ENCODE measurements at places on chromosomes 2 and 18.

GRCh38 chr18:3603421-3604234 lies 153.7 kb downstream of the TGIF1 start:
- no peak for DNase-seq

- no peak for DNase-seq
Measured at GRCh38 chr2:10001586-10001985, 41.8 kb upstream of the KLF11 start.

DNA sequence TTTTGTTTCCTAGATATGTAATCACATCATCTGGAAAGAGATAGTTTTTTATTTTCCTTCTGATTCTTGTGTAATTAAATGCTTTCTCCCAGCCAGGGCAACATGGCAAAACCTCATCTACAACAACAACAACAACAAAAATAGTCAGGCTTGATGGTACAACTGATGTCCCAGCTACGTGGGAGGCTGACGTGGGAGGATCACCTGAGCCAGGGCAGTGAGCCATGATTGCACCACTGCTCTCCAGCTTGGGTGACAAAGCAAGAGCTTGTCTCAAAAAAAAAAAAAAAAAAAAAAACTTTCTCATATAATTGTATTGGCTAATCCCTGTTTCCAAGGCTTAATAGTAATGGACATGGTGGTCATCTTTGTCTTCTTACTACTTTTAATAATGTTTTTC lies 26.4 kb upstream of the PGAP1 start:
- no peak for DNase-seq

GRCh38 chr2:161415987-161416707 lies at the start of gene TBR1:
Gene TBR1, plus strand, starts transcription at chr2:161416297. Its CDS starts 114 bp downstream, at chr2:161416411.
- no peak for DNase-seq

DNA sequence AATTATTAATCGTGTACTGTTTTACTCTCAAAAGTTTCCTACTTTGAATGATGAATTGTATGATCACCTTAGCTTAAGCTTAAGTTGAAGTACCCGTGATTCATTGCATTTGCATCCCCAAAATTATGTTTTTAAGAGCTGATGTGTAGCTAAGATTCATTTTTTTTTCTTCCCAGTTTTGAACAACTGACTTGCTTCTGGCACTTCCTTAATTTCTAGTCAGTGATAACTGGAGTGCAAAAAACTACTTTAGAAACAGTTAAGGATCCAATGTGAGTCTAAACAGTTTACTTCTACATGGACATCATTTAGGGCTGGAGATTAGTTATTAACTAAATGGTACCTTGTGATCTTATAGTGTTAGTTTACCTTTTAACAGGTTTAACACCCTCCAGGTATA lies 124.0 kb upstream of the CAVIN2 start:
- no peak for DNase-seq

- DNase-seq = no peak
Measured at GRCh38 chr2:11534071-11534745, 363 bp downstream of the GREB1 start.

- no peak for DNase-seq
Measured at GRCh38 chr2:31312898-31313297, 78.9 kb downstream of the EHD3 start.

- DNase-seq = no peak
Measured at GRCh38 chr18:41353777-41354528, 601.1 kb upstream of the PIK3C3 start.

DNA sequence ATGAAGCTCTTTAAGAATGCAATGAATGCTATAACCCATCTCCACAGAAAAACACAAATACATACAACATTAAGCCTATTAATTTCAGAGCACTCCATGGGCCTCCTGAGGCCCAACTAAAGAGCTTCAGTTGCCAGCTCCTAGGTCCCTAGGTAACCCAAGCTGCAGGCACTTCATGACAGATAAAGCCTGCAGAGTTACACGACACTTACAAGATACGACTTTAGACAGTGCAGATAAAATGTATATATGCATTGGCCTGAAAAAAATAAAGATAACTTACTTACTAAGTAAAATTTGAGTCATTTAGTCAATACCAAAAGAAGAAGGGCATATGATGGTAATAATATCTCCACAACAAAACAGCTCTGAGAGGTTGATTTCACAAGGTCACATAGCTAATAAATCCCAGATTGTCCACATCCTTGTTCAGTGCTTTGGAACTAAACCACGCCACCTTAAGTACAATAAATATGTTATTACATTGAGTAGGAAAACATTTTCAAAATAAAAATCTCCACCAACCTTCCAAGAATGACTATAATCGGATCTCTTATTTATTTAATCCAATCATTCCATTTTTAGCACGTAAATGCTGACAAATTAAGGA lies 3.4 kb downstream of the MAP4K3 start:
- no peak for DNase-seq

DNA sequence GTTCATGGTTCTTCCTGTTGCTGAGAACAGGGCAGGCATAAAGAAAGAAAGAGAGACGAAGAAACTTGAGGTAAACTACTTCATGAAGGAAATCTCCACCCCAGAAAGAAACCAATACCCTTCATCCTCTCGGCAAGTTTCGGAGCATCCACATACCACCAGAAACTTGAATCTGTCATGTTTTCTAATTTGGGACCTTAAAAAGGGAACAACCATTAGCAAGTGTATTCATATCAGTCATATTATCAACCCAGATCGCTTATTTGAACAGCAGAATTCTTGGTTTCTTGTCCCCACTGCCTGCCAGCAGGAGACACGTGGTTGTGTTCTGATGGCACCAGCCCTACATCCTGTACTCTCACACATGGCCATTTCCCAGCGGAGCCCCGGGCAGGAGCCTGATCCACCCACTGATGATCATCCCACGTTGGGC lies 53.2 kb upstream of the FZD7 start:
- no peak for DNase-seq

- no peak for DNase-seq
Measured at GRCh38 chr2:188577231-188577630, 285.6 kb downstream of the GULP1 start.

- no peak for DNase-seq
Measured at GRCh38 chr2:226217191-226217590, 582.4 kb downstream of the IRS1 start.

GRCh38 chr2:146312899-146313298 lies 1531.9 kb upstream of the ACVR2A start:
- DNase-seq = no peak

DNA sequence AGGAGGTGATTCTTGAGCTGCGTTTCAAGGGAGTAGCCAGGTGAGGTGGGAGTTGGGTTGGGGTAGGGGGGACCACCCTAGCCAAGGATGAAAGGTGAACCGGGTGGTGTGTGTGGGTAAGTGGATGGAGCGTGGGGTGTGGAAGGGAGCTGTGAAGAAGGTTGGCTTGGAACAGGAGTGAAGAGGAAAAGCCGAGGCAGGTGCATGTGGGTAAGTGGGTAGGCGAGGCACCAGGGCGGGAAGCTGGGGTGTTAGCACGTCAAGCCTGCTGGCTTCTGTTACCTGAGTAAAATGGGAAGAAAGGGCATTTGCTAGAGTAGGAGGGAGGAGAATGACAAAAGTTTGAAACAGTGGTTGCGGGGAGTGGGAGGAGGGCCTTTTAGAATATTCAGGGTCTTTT lies 31.6 kb downstream of the TANC1 start:
- DNase-seq = no peak

DNA sequence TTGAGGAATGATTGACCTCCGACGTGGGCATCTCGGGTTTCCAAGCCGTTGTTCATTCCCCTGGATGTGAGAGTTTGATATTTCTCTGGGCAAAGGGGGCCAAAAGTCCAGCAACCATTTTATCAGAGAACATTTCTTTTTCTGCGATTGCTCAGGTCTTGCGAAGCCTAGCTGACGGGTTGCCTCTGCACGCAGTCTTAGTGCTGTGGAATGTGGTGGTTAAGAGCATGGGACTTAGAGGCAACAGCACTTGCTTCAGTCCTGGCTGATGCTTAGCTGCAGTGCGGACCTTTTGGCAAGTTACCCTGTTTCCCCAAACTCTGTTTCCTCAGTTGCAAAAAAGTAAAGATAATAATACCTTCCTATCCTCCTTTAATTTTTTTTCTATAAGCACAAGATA lies 45.0 kb downstream of the FAP start:
- DNase-seq = no peak

DNA sequence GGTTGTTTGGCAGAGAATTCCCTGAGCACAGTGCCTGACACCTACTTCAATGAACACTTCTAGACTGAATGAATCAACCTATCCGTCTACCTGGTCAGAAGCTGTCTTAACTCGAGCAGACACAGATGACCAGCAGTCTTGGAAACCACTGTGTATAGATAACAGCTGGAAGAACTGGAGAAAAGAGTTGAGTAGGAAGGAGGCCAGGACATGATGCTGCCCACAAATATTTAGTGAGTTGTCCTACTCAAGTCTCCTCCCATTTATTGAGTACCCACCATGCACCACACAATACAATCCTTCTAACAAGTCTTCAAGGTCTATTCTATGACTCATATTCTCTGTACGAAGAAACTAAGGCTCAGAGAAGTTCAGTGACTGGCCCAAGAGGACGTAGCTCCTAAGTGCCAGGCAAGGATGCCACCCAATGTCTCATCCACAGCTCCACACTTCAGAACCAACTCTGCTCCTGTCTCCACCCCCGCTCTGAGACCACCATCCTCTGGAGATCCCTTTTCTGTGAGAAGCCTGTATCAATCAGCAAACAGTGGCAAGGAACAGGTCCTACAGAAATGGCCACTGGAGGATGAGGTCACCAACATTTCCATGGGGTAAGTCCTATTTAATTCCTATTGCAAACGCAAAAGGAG lies 62.2 kb downstream of the GALNT14 start:
- no peak for DNase-seq

DNA sequence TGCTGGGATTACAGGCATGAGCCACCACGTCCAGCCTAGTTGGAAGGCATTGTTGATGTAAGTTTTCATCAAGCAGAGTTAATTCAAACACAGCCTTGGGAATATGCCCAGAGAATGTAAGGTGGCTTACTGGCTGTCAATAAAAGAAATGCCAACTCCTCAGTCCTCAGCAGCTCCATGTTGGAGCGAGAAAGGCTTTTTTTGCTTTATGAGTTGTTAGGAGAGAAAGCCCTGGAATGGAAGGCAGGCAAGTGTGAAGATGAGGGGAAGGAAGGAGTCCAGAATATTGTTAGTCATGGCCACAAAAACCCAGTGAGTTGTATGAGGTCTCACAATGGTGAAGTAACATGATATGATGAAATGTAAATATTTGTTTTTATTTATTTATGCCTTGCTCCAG lies 57.1 kb downstream of the MAP4K4 start:
- DNase-seq = no peak

DNA sequence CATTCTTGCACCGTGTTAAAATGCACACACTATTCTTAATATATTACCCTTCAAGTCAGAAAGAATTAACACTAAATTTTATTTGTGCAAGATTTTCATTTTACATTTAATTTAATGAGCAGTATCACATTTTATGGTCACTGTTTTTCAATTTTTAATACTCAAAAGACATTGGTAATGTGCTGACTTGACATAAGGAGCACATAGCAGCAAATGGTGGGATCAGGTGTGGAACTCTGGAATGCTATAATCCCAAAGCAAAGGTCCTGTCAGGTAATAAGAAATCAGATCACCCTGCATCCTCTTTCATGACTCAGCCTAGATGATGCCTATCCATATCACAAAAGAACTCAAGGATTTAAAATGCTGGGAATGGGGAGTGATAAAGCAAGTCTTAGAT lies 55.6 kb upstream of the SPAG16 start:
- DNase-seq = no peak

DNA sequence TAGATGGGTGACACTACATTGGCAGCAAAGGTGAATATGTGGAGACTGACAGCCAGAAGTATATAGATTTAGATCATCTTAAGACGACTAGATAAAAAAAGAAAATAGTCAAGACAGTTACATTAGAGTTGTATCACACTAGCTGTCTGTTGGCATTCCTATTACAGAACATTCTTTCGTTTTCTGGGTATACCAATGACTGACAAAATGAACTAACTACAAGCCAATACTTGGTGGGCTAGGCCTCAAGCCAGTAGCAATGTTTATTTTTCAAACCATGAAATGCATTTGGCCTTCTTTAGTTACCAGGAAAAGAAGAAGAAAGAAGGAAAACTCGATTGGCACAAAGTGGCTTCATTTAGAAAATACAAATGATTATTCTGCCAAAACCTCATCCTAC lies 944.9 kb upstream of the ZEB2 start:
- no peak for DNase-seq

DNA sequence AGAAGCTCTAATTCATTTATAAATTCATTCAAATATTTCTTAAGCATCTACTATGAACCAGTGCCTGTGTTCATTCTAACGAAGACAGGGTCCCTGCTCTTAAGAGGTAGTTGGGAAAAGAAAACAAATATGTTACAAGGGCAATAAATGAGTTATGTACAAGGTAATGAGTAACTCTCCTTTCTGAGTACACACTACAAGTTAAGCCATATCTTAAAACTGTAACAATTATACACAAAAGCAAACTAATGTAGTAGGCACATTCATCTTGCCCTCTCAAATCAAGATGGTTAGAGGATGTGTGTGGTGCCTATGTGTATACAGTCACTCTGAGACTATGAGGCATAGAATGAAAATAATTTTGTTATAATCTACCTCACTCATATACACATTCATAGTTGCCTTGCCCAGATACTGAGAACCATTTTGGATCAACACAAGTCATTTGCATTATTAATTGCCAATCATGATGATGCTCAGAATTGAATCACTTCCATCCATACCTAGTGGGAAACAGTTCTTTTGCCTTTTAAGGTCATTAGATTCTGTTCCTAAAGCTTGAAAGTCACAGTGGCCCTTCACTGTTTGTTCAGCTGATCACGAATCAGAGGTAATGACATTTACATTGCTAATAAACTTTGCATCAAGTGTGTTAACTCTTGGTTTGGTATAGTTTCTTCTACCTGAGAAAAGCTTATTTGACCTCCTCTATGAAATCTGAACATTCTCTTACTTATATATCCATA lies 283.1 kb downstream of the ZNF385B start:
- DNase-seq = no peak

- DNase-seq = no peak
Measured at GRCh38 chr2:75138528-75138927, 60.8 kb downstream of the TACR1 start.

DNA sequence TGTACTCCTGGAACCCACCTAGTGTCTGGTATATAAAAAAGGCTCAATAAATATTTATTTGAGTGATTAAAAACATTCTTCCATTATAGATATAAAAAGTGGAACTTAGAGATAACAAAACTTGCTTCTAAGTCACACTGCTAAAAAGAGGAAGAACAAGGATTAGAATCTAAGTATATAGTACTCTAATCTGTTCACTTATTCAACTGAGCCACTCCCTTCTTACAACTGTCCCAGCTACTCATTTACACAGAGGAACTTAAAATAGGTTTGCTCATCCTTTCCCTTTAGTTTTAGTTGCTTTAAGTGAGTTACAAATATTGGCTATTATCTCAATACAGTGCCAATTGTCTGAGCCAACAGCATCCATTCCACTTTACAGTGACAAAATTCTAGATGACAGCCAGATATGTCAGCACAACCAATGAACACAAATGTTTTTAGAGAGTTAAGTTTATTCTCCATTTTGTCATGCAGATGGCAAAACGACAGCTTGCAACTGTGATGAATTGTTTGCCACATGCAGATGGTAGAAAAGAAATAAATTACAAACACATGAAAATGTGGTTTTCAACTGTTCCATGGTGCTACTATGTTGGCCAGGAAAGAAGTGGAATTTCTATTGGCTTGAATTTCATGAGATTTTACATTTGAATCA lies 280.7 kb upstream of the ZC3H15 start:
- no peak for DNase-seq
